GF-D8 (cell line): ENCODE measurements at places on chromosomes 7 and 10.

GRCh38 chr7:47428052-47428767 is 153.7 kb downstream of the TNS3 start:
- DNase-seq: no peak

DNA sequence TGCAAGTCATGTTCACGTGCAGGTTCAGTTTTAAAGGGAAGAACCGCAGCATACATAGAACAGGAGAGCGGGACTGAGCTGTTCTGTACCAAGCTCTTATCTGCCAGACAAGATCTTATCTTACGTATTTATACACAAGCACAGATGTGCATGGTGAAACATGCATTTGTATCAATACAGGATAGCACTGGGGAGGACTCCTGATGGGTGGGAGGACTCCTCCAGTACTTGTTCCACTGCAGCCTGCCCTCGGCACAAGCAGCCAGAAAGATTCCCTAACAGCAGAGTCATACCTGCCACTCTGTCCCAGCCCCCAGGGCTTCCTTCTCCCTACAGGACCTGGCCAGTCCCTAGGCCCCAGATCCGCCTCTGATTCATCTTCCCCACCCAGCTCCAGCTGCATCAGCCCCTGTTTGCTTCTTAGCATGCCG is 13.2 kb upstream of the PRKCQ start:
- no peak for DNase-seq

DNA sequence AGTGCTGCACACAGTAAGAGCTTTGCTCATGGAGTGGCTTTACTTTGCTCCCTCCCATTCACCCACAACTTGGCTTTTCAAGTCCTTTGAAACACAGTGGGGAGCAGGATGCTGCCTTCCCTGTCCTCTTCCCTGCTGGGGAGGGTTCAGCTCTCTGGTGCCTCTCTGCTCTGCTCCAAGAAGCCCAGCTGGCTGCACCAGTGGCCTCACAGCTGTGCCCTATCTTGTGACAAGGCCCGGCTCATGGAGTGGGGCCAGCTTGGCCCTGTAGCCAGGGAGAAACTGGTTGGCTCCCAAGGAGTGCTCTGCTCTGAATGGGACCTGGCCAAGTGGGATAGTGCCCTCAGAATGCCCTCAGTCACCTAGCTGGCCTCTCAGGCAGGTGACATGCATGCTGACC is 212.3 kb upstream of the ZMIZ1 start:
- DNase-seq: no peak

- no peak for DNase-seq
Measured at GRCh38 chr7:1969459-1970284, 263.1 kb downstream of the MAD1L1 start.

- no peak for DNase-seq
Measured at GRCh38 chr10:55144001-55144400, 343.0 kb upstream of the PCDH15 start.

DNA sequence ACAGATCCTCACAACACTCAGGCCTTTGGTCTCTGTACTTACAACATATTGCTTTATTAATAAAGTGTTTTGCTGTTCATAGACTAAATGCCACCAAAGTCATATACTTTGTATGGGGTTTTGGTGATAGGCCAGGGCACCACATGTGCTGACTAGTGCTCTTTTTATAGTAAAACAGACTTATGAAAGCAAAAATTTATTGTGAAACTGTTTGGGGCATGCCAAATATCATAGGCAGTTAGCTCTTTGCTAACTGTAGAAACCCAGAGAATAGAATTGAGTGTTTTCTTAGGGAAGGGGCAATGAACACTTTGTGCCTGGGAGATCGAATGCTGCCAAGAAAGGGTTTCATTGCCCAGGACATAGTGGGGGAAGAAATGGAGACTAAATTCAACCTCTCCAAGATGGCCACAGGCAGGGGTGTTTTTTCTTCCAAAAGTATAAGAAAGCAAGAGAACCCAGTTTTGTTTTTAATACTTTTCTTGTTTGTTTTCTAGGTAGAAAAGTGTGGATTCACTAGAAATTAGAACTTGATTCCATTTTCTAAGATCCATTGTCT is 142.7 kb downstream of the TRIL start:
- no peak for DNase-seq

DNA sequence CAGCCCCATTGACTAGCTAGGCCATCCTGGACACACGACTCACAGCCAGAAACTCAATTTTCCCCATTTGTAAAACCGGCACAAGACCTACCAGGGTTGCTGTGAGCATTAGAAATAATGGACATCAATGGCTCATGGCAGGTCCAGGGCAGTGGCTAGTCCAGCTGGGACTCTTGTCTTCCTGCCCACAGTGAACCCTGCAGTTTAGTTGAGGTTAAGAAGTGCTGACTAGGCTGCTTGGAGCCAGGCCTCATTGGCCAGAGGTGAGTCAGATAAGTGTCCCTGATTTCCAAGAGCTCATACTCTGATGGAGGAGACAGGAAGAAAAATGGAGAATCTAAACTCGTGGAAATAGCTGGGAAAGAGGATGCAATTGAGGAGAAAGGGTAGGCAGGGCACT is 123.4 kb upstream of the ZNF92 start:
- DNase-seq: no peak

DNA sequence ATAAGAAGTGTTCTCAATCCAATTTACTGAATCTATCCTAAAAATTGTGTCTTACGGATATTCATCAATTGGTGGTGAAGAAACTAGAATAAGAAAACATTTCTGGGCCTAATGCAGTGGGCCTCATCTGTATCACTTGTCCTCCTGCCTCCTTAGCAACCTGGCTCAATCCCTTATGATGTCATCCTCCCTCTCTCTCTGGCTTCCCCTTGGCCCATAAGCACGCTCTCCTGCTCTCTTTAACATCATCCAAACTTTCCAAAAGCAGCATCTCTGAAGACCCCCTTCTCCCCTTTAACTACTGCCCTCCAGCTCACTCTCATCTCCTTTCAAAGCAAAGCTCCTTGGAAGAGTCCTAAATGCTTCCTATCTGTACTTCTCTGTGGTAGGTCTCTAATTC is 4.7 kb upstream of the STN1 start:
- DNase-seq: no peak

DNA sequence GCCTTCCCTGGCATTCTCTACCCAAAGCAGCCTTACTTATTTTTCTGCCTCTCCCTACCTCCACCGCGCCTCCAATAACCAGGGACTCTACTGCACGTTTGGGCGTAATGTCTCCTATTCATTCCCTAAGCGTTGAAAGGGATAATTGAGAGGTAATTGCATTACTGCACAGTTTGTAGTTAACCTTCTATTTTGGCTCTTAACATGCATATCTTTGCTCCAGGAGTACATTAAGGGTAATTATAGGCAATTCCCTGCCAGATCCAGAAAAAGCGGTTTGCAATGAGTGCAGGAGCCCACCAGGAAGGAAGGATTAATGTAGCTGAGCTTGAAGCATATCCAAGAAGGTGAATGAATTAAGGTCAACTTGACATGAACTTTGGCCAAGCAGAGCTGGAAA is 558.4 kb downstream of the TYW1 start:
- no peak for DNase-seq

DNA sequence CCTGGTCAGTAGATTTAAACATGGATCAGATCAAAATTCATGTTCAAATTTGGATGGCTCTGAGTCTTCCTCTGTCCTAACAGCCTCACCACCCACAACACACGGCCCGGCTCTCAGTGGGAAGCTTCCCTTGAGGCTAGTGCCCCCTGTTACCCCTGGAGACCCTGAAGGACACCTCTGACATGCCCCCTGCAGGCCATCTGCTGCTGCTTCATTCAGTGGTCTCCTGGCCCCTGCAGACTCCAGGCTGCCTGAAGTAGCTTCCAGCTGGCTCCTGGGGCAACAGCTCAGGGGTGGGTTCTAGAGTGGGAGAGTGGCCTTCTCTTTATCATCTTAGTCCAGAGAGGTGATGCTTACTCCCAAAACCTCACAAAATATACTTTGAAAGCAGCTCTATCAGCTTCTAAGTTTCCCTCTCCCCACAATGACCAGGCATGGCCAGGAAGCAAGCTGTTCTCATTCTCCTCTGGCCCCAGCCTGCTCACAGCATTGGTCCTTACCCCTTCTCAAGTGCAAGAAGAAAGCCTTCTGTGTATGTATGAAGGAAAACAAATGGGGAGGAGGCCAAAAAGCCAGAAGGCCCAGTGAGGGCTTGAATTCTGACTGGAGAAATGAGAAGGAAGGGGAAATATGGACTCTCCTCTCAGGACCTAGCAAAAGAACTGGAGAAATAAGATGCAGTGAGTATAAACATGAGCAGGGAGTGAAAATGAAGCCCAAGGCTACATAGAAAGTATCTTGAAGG is 189.6 kb upstream of the INHBA start:
- no peak for DNase-seq

- DNase-seq: no peak
Measured at GRCh38 chr10:131844529-131845084, 56.2 kb upstream of the PPP2R2D start.

- no peak for DNase-seq
Measured at GRCh38 chr7:148163246-148163645, 427.3 kb upstream of the C7orf33 start.

DNA sequence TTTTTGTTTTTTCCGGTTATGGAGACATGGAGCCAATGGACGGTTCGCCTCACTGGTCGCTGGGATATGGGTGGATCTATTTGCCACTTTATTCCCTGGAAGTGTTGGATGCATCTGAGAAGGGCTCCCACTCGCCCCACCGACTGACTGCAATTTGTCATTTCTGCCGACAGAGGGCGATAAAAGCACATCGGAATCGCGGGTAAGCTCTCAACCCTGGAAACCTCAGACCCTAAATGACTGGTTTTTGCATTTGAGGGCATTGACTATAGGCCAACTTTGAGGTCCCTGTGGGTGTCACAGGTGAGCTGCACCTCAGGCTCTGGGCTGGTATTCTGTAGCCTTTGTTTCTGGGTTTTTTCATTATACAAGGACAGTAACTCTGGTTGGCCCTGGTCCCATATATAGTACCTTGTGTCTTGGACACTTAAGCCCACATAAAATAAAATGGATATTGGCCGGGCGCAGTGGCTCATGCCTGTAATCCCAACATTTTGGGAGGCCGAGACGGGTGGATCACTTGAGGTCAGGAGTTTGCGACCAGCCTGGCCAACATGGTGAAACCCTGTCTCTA is 11.9 kb upstream of the OPALIN start:
- peak; percentile 7 for DNase-seq

GRCh38 chr10:97071496-97071895 is 114.3 kb downstream of the SLIT1 start:
- no peak for DNase-seq

GRCh38 chr7:31707089-31707488 is 20.1 kb downstream of the PPP1R17 start:
- DNase-seq: no peak

- DNase-seq: no peak
Measured at GRCh38 chr7:123208793-123209192, 9.0 kb upstream of the SLC13A1 start.

DNA sequence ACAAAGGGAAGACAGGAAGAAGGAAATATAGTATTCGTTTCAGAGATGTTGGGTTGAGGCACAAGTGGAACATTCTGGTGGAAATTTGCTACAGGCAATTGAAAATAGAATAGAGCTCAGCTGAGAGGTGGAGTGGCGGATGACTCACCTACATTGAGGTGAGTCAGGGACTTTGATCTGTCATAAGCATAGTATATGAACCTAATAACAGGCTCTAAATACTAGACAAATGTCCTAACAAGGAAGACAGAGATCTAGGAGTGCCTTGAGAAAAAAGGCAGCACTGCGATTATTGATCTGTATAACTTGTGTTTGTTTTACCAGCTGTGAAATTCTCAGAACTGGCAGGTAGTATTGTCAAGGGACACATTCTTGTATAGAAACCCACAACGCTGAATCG is 907 bp upstream of the IFRD1 start:
- no peak for DNase-seq

GRCh38 chr7:4093035-4093434 is 589.1 kb upstream of the FOXK1 start:
- DNase-seq: no peak

DNA sequence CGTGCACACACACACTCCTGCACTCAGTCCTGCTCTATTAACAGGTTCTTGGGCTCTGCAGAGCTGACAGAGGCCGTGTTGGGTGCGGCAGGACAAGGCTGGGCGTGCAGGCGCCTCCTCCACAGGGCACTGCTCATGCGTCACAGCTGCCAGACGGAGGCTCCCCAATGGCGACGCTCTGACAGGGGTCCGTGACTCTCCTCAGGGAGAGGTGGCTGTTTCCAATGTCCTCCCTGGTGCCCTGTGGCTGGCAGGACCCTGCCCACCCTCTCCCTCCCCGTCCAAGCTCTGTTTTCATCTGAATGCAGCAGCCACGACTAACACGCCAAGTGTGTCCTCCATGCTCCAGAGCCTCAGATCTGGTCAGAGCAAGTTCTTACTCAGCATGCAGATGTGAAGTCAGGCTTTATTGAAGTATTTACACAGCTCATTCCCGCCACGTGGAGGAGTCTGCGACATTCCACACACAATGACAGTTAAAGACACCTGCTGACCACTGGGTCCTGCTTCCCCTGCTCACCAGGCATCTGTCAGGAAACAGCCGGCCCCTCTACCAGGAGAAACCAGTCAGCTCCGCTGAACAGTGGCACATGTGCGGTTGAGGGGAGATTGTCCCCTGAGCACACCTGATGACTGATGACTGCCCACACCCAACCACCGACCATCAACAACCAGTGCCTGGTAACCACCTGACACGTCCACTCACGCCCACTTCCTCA is 116.7 kb downstream of the VIPR2 start:
- no peak for DNase-seq

DNA sequence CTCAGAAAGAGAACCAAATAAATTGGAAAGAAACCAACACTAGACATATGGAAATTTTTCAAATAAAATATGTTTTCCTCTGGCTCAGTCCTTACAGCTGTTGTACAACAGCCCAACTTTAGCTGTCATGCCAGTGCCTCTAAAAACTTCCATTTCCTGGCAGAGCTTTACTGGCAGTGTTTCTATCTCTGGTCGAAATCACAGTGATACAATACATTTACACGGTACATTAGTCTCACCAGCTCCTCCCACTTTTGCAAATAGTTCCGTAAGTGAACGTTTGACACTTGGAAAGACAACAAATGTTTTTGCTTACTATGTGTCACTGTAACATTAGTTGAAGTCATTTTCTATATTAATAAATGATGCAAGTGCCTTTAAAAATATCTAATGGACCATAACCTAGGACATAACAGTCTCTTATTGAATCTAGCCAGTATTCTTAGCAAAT is 29.8 kb downstream of the BCAP29 start:
- no peak for DNase-seq

- DNase-seq: peak; percentile 12
Measured at GRCh38 chr7:88140947-88141346, 78.9 kb downstream of the SRI start.

DNA sequence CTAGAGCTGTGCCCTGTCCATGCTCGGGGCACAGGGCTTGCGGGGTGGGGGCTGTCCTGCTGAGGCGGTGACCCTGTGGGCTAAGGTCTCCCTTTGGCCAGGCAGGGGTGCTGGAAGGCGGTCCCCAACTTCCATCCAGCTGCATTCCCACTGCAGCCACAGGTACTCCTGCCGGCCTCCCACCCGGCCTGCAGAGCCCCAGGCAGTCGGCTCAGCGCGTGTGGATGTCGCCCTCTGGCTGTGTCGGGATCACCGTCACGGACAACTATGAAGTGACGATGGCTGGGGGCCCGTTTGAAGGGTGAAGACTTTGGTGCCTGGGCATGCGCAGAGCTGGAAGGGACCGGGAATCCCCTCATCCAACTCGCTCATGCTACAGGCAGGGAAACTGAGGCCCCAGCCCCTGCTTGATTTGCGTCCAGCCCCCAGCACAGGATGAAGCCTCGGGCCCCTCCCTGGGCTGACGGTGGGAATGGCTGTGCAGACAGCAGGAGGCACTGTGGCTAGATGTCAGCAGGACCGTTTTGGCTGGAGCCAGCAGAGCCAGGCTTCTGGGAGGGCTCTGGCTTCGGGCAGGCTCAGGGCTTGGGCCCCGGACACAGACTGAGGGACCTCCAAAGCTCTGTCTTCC is 2.3 kb upstream of the TMEM184A start:
- DNase-seq: no peak

- DNase-seq: no peak
Measured at GRCh38 chr10:80473692-80474596, 19.8 kb downstream of the TSPAN14 start.
